A673 (cell line): ENCODE measurements at places on chromosomes 5 and 9. TPM values are rescaled to one million over a fixed set of nuclear protein-coding genes. Genes with fewer than 3 reads are reported as not detected.

Gene CSNK1G3
- total RNA-seq = 42.1 and 43.1 TPM in 2 replicates

Gene CPEB4
- total RNA-seq = 1.6 and 2.2 TPM in 2 replicates

Gene TMEM215
- not detected in 2 replicates for total RNA-seq

- H3K27ac ChIP-seq = no peak overlapping the region
- DNase-seq = no peak
- no peaks in the 10 kb centered on the region for H3K36me3 ChIP-seq
- H3K4me1 ChIP-seq = no peaks in the 10 kb centered on the region
- H3K27me3 ChIP-seq = no peaks in the 10 kb centered on the region
- H3K4me3 ChIP-seq = no peak overlapping the region
These were observed 200.0 kb downstream of the AUH start for GRCh38 chr9:91161465-91162300.

- no peaks in the 10 kb centered on the region for H3K27me3 ChIP-seq
- H3K4me1 ChIP-seq = no peaks in the 10 kb centered on the region
- DNase-seq = no peak
- H3K36me3 ChIP-seq = no peaks in the 10 kb centered on the region
These were observed 1233.2 kb upstream of the CDH6 start for GRCh38 chr5:29960323-29960722.

GRCh38 chr9:132506977-132507669, 75.3 kb upstream of the BARHL1 start:
- no peaks in the 10 kb centered on the region for H3K4me1 ChIP-seq
- H3K27ac ChIP-seq = no peak overlapping the region
- H3K4me3 ChIP-seq = no peak overlapping the region
- no peak for DNase-seq
- H3K27me3 ChIP-seq = peaks cover 41% of the 10 kb centered on the region

GRCh38 chr5:89147031-89147430, 264.0 kb upstream of the MEF2C start:
- H3K4me1 ChIP-seq = no peaks in the 10 kb centered on the region
- H3K27me3 ChIP-seq = no peaks in the 10 kb centered on the region
- H3K36me3 ChIP-seq = no peaks in the 10 kb centered on the region
- H3K27ac ChIP-seq = no peak overlapping the region
- H3K4me3 ChIP-seq = no peak overlapping the region
- no peak for DNase-seq

GRCh38 chr5:148425808-148426207, 42.0 kb downstream of the FBXO38 start:
- H3K4me3 ChIP-seq = no peak overlapping the region
- H3K27me3 ChIP-seq = no peaks in the 10 kb centered on the region
- H3K27ac ChIP-seq = no peak overlapping the region
- H3K36me3 ChIP-seq = peaks cover 57% of the 10 kb centered on the region

DNA sequence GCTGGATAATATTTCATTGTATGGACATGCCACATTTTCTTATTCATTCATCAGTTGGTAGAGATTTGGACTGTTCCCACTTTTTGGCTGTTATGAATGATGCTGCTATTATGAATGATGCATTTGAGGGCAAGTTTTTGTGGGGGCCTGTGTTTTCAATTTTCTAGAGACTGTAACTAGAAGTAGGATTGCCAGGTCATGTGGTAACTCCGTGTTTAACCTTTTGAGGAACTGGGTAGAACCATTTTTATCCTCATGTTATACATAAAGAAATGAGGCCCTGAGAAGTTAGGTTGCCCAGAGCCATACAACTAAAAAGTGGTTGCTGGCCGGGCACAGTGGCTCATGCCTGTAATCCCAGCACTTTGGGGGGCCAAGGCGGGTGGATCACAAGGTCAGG, 22.4 kb upstream of the STRBP start:
- no peak overlapping the region for H3K27ac ChIP-seq
- no peak overlapping the region for H3K4me3 ChIP-seq
- H3K27me3 ChIP-seq = no peaks in the 10 kb centered on the region

GRCh38 chr9:79259858-79260257, 311.9 kb upstream of the TLE4 start:
- no peak for DNase-seq
- H3K4me3 ChIP-seq = no peak overlapping the region
- H3K4me1 ChIP-seq = peaks cover 16% of the 10 kb centered on the region
- H3K27me3 ChIP-seq = peaks cover 95% of the 10 kb centered on the region
- no peak overlapping the region for H3K27ac ChIP-seq

Gene ABHD17B
- 19.7 and 24.3 TPM in 2 replicates for total RNA-seq

- no peaks in the 10 kb centered on the region for H3K36me3 ChIP-seq
- H3K27ac ChIP-seq = no peak overlapping the region
- H3K4me3 ChIP-seq = no peak overlapping the region
- H3K4me1 ChIP-seq = no peaks in the 10 kb centered on the region
- no peaks in the 10 kb centered on the region for H3K27me3 ChIP-seq
These were observed 1.8 kb upstream of the WNT8A start for GRCh38 chr5:138082033-138082432.

DNA sequence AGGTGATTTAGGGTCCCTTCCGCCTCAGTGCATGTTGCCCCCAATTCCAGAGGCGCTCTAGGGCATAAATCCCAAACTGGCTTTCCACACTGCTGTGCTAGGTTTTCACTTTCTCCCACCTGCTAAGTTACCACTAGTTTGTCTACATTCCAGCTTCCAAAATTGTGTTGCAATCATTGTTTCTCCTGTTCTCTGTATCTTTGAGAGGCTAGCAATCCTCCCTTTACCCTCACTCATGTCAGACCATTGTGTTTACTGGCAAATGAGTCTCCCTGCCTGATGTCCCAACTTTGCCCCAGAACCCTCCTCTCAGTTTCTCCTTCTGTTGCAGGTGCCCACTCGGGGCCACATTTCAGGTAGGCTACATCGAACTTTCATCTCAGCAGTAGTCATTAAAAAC, 221.3 kb downstream of the PDZD2 start:
- H3K4me3 ChIP-seq = no peak overlapping the region
- no peaks in the 10 kb centered on the region for H3K27me3 ChIP-seq
- H3K27ac ChIP-seq = no peak overlapping the region
- no peaks in the 10 kb centered on the region for H3K36me3 ChIP-seq
- peaks cover 3% of the 10 kb centered on the region for H3K4me1 ChIP-seq
- no peak for DNase-seq

DNA sequence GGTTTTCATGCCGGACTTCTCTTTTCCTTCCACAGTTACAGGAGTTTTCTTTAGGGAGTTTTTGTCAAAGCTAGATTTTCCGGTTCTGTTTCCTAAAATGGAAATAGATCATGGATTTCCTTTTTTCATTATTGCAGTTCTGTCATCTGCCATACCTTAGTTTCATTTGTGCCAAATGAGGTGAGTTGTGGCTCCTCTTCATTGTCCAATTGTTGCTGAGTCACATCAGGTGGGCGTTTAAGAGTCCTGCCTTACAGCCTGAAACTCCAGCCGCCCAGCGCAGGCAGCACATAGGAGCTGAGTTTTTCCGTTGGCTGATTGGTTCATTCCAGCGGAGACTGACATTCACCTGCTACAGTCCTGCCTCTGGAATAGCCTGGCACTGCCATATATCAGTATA, 14.1 kb downstream of the SLC25A25 start:
- H3K4me1 ChIP-seq = peaks cover 24% of the 10 kb centered on the region
- H3K27me3 ChIP-seq = no peaks in the 10 kb centered on the region
- peak overlapping the region; percentile 51 for H3K27ac ChIP-seq

GRCh38 chr5:1172007-1172581, 29.3 kb upstream of the SLC6A19 start:
- H3K4me3 ChIP-seq = no peak overlapping the region
- H3K36me3 ChIP-seq = no peaks in the 10 kb centered on the region
- no peaks in the 10 kb centered on the region for H3K27me3 ChIP-seq
- H3K27ac ChIP-seq = no peak overlapping the region

DNA sequence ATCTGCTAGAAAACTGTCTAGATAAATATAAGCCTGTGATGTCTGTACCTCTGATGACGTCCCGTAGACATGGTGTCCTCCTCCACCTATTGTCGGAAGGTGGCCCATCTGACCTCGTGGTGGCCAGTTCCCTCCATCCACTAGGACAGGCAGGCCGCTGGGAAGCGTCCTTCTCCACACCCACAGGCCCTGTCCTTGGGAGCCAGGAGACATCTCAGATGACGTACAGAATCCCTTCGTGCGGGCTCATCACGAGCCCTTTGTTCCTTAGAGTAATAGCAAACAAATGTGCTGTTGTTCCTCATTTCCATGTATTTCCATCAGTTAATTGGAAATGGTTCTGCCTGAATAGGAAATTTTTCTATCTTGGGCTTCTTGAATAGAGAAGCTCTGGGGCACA, 38.3 kb upstream of the TENT4A start:
- H3K4me3 ChIP-seq = no peak overlapping the region
- no peaks in the 10 kb centered on the region for H3K27me3 ChIP-seq

Gene PCDHGC4
- total RNA-seq = 3.6 and 3.8 TPM in 2 replicates

DNA sequence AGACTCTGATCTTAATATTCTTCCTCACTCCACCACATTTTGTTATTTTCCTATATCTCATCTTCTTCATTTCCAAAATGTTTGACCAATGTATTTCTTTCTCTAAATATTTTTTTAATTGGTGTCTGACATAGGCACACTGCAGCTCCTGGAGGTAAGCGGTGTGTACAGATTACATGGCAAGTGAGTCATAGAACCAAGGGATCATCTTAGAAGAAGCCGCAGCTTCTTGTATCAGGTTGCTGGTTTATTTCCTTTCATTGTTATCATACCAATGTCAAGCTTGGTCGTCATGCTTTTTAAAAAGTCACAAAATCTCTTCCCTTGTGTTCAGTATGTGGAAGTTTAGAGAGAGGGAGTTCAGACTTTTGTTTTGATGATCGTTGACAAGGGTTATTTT, 526.1 kb upstream of the CDH18 start:
- no peak overlapping the region for H3K27ac ChIP-seq
- H3K4me3 ChIP-seq = no peak overlapping the region
- H3K36me3 ChIP-seq = no peaks in the 10 kb centered on the region
- H3K4me1 ChIP-seq = no peaks in the 10 kb centered on the region

Gene NMUR2
- total RNA-seq = not detected in 2 replicates

DNA sequence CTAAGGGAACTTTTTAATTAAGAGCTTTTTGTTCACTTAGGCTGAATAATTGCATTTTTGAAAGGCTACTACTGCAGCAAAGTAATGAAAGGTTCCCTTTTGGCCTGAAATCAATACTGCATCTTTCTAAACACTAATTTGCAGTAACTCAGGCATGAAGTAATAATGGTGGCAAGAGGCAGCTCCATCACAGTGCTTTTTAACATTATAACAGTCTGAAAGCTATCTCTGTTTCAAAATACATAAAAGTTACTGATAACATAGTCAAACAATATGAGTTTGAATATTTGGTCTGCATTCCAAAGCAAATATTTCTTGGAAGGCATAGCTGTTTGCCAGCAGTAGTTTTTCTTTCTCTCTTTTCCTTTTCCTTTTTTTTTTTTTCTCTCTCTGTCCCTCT, 113.4 kb downstream of the FBN2 start:
- no peaks in the 10 kb centered on the region for H3K27me3 ChIP-seq
- H3K4me1 ChIP-seq = no peaks in the 10 kb centered on the region
- DNase-seq = no peak

- no peaks in the 10 kb centered on the region for H3K4me1 ChIP-seq
- H3K27me3 ChIP-seq = peaks cover 20% of the 10 kb centered on the region
- no peak overlapping the region for H3K4me3 ChIP-seq
- no peak for DNase-seq
- H3K27ac ChIP-seq = no peak overlapping the region
These were observed 47.7 kb downstream of the FTMT start for GRCh38 chr5:121899346-121899745.

GRCh38 chr5:8289779-8290178, 420.8 kb downstream of the MTRR start:
- no peaks in the 10 kb centered on the region for H3K27me3 ChIP-seq
- no peak for DNase-seq
- no peaks in the 10 kb centered on the region for H3K4me1 ChIP-seq
- H3K4me3 ChIP-seq = no peak overlapping the region
- H3K27ac ChIP-seq = no peak overlapping the region

DNA sequence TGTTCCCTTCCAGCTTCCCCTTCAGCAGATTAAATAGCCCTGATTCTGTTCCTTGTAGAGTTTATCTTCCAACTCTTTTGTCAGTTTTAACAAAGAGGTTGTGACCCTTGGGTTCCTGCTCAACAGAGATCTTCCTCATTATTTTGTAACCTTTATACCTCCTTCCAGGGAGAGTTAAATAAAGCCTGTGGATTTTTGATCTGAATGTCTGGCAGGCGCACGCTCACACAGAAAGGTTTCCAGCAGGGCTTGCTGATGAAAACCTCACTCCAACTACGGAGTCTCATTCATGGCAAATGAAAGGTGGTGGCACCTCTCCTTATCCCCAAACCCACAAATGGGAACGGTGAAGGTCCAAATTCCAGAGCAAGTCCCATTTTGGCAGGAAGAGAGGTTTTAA, 129.0 kb downstream of the SREK1 start:
- no peak overlapping the region for H3K27ac ChIP-seq
- DNase-seq = no peak
- no peaks in the 10 kb centered on the region for H3K27me3 ChIP-seq
- H3K4me3 ChIP-seq = no peak overlapping the region

DNA sequence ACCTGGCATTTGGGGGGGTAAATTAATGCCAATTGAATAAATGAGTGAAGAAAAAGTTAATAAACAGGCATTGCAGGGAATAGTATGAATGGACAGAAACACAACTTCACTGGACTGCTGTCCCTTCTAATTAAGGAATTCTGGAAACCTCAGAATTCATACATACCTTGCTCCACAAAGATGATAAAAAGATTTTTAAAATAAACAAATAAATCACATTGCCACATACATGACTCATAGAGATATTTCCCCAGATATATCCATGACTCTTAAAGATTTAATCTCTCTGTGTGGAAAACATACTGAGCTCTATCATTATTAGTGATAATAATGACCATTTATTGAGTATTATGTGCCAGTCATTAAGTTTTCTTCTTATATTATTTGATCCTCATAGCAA, 469.0 kb upstream of the MEF2C start:
- no peak for DNase-seq
- H3K27me3 ChIP-seq = no peaks in the 10 kb centered on the region
- H3K36me3 ChIP-seq = no peaks in the 10 kb centered on the region
- no peak overlapping the region for H3K27ac ChIP-seq

DNA sequence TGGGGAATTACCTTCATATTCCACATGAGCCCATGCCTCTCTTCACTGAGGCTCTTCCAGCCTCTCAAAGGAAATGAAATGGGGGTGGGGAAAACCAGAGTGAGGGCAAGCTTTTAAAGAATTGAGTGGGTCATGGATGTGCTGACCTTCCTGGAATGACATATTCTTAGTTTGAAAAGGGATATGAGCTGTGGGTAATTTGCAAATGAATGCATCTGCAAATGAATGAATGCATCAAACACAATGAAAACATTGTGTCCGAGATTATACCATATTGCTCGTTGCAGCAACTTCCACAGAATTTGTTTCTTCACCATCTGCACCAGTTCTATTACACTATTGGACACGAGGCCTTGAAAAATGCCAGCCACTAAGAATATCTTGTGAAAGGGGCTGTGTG, 198.6 kb upstream of the CDH6 start:
- DNase-seq = no peak
- no peaks in the 10 kb centered on the region for H3K36me3 ChIP-seq
- H3K27ac ChIP-seq = no peak overlapping the region
- H3K4me3 ChIP-seq = no peak overlapping the region
- peaks cover 5% of the 10 kb centered on the region for H3K4me1 ChIP-seq
- no peaks in the 10 kb centered on the region for H3K27me3 ChIP-seq
